ENCODE measurements at places on chromosomes 2 and 18. TPM values are rescaled to one million over a fixed set of nuclear protein-coding genes. Genes with fewer than 3 reads are reported as not detected.

GRCh38 chr2:172181840-172182239 lies 79.1 kb upstream of the DLX2 start:
- DNase-seq = no peak

- DNase-seq = no peak
Observed at GRCh38 chr2:186751790-186752189, 57.9 kb downstream of the FAM171B start.

DNA sequence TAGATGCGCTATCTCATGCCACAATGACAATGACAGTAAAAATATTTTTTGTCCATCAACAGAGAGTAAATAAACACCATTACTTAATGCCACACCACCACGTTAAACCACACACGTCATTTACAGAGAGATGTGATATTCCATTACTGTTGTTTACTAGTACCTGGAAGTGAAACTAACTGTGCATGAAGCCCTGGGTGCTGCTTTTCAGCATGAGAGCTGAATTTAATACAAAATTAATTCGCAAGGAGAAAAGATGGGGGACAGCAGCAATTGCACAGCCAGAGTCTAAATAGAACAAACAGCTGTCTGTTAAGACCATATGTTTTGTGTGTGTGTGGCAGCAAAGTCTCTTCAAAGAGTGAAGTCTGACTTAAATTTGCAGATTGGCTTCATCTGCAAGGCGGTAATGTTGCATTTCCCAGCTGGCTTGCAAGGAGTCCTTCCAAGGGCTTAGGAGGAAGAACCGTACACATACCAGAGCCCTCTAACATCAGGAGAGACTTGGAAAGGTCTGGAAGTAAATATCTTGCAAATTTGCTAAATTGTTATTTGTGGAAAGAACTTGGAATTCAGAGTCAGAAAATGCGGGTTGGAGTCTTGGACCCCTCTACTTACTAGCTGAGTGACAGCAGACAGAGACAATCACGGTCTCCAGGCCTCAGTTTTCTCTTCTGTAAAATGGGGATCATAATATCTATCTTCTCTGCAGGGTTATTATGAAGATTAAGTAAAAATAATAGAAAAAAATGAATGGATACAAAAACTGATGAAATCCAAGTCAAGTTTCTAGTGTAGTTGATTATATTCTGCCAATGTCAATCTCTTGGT lies 127.6 kb downstream of the ALPK2 start:
- no peak for DNase-seq

Gene C1QL2
- total RNA-seq = not detected

Gene UGGT1
- total RNA-seq = 41.7 TPM

Gene REG3A
- total RNA-seq = not detected
